ENCODE measurements at places on chromosomes 4 and X.
A peak's percentile ranks its signal among the peaks of the same experiment; 100 is the strongest.

- DNase-seq = no peak
Measured at GRCh38 chr4:139841464-139842195, 176.0 kb downstream of the MGST2 start.

DNA sequence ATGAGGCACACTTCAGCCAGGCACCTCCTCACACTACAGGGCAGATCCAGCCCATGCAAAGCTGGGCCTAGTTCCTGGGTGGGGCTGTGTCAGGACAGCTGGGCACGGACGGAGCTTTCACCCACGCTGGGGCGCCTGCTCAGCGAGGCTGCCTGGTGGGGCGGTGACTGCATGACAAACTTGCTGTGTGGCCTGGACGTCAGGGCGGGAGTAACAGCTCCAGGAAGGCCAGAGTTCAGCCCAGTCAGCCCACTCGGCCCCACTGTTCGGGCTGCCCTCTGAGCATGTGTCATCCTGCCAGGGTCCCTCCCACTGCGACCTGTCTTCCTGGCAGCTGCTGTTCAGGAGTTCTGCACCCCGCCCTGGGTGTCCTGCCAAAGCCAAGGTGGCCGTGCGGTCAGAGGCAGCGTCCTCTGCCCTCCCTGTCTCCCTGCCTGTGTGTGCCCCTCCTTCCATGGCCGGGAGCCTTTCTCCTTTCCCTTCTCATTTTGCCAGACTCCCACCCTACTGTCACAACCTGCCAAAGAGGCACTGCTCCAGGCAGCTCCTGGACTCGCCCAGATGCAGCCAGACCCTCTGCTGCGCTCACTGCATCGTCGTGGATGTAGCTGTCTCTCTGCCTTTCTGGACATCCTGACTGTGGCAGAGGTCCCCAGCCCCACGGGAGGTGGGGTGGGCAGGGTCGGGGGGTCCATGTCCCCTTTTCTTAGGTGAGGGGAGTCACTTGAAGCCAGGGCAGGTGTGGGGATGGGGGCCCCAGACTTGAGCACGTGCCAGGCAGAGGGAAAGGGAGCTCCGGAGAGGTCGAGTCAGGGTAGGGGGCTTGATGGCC, 33.0 kb upstream of the KIAA0232 start:
- no peak for DNase-seq

- DNase-seq = peak; percentile 86
Measured at GRCh38 chr4:128848461-128848860, 39.0 kb downstream of the JADE1 start.

- no peak for DNase-seq
Measured at GRCh38 chr4:54063229-54063628, 1.2 kb downstream of the CHIC2 start.

DNA sequence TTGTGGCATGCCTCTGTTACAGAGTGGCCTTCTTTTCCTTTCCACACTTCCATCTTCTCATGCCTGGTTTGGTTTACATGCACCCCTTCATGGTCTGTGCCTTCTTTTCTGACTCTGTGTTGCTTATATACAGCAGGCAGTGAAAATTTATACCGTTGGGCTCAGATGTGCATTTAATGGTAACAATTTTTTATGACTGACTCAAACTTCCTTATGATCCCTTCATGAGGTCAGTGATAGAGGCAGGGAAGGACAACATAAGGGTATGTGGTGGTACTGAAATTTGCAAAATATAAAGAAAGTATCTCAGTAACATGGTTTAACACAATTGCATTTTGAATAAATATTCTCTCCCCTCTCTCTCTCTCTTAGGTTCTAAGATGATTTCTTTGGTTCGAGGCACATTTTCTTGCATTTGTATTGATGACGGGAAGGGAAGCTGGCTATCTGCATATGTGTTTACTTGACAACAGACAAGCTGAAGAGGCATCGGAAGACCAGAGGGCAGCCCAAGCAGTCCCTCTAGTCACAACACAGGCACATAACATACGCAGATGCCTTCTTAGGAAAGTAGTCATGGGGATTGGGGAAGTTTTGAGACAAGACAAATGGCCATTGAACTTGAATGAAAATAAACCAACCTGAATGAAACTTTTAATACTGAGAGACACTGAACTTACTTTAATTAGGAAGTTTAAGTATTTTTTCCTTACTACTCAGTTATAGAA, 163.3 kb upstream of the LEF1 start:
- DNase-seq = no peak

GRCh38 chr4:83947125-83947829, 411.4 kb downstream of the GPAT3 start:
- no peak for DNase-seq

DNA sequence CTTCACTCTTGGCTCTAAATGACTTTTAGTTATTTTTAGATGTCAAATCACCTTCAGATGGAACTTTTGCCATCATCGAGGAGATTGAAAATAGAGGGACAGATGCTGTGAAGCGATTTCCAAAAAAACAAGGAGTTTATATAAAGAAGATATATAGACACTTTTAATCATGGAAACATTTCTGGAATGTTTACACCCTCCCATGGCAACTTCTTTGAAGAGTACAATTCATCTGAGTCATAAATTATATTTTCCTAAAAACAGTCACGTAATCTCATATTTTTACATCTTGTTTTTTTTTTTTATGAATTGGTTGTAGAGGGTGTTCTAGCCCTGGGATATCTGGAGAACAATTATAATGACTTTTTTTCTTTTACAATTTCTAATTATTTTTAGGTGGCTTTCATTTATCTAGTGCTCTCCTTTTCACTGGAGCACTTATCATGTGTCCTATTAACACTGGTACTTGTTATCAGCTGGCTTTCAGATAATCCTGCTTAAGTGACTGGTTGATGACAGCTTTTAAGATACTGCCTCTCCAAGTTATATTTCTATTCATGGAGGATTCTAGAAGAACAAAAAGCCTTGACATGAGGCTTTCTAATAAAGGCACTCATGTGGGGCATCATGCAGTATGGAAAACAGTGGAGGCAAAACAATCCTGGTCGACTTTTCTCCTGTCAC, 24.9 kb downstream of the PCDH7 start:
- DNase-seq = no peak

GRCh38 chr4:37653601-37654000, 32.6 kb downstream of the RELL1 start:
- no peak for DNase-seq

DNA sequence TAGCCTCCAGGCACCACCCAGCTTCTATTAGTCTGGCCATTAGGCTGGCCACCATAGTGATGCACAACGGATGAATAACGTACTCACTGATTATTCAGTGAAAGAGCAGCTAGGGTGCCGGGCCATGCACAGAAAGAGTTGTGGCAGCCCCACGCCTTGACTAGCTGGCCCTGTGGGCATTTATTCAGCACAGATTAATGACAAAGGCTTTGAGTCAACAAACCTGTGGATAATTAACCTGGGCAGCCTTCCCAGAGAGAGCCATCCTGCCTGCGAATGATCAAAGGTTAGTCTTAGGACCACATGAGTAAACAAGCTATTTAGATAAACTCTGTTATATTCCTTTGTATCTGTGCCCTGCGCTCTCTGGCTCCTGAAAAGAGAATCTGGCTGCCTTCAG, 37.2 kb downstream of the MAP9 start:
- DNase-seq = no peak

DNA sequence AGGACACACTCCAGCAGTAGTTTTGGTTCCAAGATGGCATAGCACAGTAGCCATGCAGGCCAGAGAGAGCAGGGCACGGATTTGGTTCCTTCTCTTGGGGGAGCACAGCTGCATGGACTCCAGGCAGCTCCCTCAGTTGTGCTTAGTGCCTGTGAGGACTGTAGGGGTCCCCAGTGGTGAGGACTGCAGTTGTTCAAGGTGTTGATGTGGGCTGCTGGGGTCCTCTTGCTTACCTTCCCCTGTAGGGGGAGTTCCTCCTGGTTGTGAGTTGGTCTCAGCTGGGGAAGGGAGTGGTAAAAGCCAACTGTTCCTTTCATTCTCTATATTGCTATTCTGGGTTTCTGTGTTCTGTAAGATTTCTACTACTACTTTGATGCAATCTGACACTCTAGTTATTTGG, 606.5 kb downstream of the MAGEB5 start:
- no peak for DNase-seq

GRCh38 chr4:104531390-104531789, 36.7 kb upstream of the CXXC4 start:
- DNase-seq = no peak

GRCh38 chr4:102713096-102713495, 47.7 kb downstream of the MANBA start:
- DNase-seq = no peak

DNA sequence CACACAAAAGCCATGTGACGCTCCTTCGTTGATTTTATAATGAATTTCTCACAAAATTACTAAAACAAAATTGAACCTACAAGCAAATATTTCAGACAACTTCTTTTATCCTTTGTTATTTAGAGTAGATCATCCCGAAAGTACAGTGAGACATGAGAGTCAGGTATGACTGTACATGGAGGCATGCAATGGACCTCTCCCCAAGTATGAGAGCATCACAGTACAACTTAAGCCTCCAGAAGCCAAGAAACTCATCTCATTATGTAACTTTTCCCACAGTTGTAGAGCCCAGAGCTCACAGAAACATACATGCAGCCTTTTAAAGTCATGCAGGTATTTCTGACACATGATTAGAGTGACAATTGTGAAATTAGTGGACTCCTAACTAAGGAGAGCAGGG, 167.7 kb downstream of the PAPSS1 start:
- no peak for DNase-seq

GRCh38 chr4:13665701-13666660, 38.5 kb upstream of the BOD1L1 start:
- DNase-seq = no peak

- no peak for DNase-seq
Measured at GRCh38 chr4:135365065-135365464, 1163.5 kb upstream of the PABPC4L start.

GRCh38 chrX:65532016-65532415, 2.6 kb downstream of the LAS1L start:
- DNase-seq = no peak

DNA sequence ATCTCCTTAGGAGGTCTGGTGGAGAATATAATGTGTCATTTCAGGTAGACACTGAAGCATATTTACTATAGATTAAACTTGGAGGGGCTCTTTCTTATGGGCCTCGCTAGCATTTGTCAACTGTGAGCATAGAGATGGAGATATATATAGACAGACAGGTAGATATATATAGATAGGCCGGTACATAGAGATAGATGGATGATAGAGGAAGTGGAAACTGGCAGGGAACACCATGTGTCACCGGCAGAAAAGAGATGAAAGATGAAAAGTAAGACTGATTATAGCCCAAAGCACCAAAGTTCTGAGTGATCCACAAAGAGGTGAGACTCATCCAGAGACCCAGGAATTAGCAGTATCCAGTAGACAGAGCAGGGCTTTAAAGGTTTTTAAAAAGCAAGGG, 268.1 kb downstream of the FBXW7 start:
- no peak for DNase-seq

GRCh38 chr4:148110169-148110568, 332.0 kb downstream of the NR3C2 start:
- no peak for DNase-seq

DNA sequence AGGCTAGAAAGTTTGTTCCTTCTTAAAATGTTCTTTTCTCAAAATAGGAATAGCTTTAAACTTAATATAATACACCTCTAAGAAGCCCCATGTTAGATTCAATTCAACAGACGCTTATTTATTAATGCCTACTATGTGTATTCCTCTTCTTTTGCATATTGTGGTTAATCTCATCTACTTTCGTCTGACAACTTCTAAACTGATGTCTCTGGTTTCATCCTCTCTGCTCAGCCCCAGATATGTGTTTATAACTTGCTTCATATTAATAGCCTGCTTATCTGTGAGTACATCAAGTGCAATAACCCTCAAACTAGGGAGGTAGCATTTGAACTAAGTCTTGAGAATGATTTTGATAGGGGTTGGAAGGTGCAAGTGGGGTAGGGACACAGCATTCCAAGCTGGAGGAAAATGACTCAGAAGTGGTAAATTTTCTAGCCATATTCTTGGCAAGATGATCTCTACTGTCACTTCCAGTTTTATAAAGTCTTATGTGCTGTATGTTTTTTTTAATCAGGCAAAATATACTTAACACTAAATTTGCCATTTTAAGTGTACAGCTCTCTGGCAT, 37.0 kb downstream of the STK26 start:
- no peak for DNase-seq

- DNase-seq = no peak
Measured at GRCh38 chrX:67922966-67923365, 379.1 kb downstream of the AR start.

GRCh38 chr4:69032847-69033638, 63.2 kb upstream of the UGT2B7 start:
- DNase-seq = no peak

- no peak for DNase-seq
Measured at GRCh38 chr4:151727365-151727764, 33.4 kb downstream of the GATB start.

- no peak for DNase-seq
Measured at GRCh38 chr4:152943672-152944071, 7.5 kb downstream of the FHDC1 start.

- no peak for DNase-seq
Measured at GRCh38 chr4:9769321-9769720, 12.1 kb upstream of the DRD5 start.

DNA sequence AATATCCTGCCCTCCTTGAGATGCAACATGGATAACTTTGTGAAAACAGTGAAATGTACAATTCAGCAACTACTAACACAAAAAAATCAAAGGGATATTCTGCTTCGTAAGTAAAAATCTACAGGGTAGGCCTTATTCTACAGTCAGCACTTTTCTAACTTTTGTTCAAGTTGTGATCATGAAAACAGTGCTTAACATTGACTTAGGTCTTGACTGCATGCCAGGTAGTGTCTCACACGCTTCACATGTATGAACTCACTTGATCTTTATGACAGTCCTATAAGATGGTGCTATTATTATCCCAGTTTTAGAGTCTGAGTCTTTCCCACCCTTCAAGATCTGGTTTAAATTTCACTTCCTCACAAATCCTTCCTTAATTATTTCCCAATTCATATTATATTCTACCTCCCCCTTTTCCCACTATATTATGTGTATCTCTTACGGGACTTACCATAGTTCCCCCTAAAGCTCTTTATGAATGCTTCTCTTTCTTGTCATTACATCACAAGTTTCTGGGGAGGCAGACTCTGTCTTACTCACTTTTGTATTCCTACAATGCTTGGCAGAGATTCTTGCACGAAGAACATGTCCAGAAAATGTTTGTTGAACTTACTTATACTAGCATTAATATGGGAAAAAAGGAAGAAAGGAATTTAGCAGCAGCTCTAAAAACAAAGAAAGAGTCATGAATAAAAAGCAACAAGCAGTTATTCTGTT, 179.8 kb downstream of the SCFD2 start:
- DNase-seq = no peak
